Dermis blood vessel endothelial cell (primary cell): ENCODE measurements at places on chromosomes 2 and 18. TPM values are rescaled to one million over a fixed set of nuclear protein-coding genes. Genes with fewer than 3 reads are reported as not detected.

XIRP2 gene
- 0.23 TPM in 1 of 2 replicates, not detected in the other for total RNA-seq

MFSD6 gene
- total RNA-seq: 9.9 and 10.2 TPM in 2 replicates

C1QL2 gene
- not detected in 2 replicates for total RNA-seq

MAP3K19 gene
- total RNA-seq: not detected in 2 replicates

ANKRD29 gene
- 4.1 and 4.2 TPM in 2 replicates for total RNA-seq

CRYGC gene
- not detected in 2 replicates for total RNA-seq

MEP1B gene
- total RNA-seq: not detected in 2 replicates

DUSP11 gene
- total RNA-seq: 23.9 and 34.2 TPM in 2 replicates

CTAGE1 gene
- not detected in 2 replicates for total RNA-seq

WNT6 gene
- not detected in 2 replicates for total RNA-seq

UBR3 gene
- 60.6 and 72.8 TPM in 2 replicates for total RNA-seq

TP53I3 gene
- 63.2 and 88.3 TPM in 2 replicates for total RNA-seq

MYO5B gene
- 0.70 and 0.85 TPM in 2 replicates for total RNA-seq

ALLC gene
- not detected in 2 replicates for total RNA-seq

TCF7L1 gene
- 8.5 and 12.1 TPM in 2 replicates for total RNA-seq

RBFA gene
- total RNA-seq: 17.2 and 40.3 TPM in 2 replicates

ARHGEF4 gene
- 0.33 and 0.68 TPM in 2 replicates for total RNA-seq

MARCHF4 gene
- 1.5 TPM in 2 replicates for total RNA-seq

KCNIP3 gene
- 0.14 and 0.51 TPM in 2 replicates for total RNA-seq

IGFBP5 gene
- 0.65 and 6.1 TPM in 2 replicates for total RNA-seq

IL37 gene
- total RNA-seq: not detected in 2 replicates

IL18RAP gene
- not detected in 2 replicates for total RNA-seq

PSMA8 gene
- not detected in 2 replicates for total RNA-seq

STARD6 gene
- 0.09 TPM in 1 of 2 replicates, not detected in the other for total RNA-seq

CEP68 gene
- 38.5 and 44.4 TPM in 2 replicates for total RNA-seq

EVX2 gene
- total RNA-seq: not detected in 2 replicates

FAM124B gene
- total RNA-seq: 139 and 228 TPM in 2 replicates

BOK gene
- 88.1 and 99.4 TPM in 2 replicates for total RNA-seq

RTP5 gene
- total RNA-seq: not detected in 2 replicates

GAL3ST2 gene
- not detected in 2 replicates for total RNA-seq

CDK15 gene
- not detected in 2 replicates for total RNA-seq

KCTD18 gene
- total RNA-seq: 11.0 and 11.1 TPM in 2 replicates

FMNL2 gene
- 44.4 and 60.6 TPM in 2 replicates for total RNA-seq

KIAA2012 gene
- not detected in 2 replicates for total RNA-seq

SERPINB13 gene
- total RNA-seq: not detected in 2 replicates

FAHD2B gene
- total RNA-seq: 4.1 and 5.3 TPM in 2 replicates

CWC22 gene
- 17.0 and 24.0 TPM in 2 replicates for total RNA-seq

DSG4 gene
- not detected in 2 replicates for total RNA-seq

REEP1 gene
- 4.9 and 13.4 TPM in 2 replicates for total RNA-seq

ASB18 gene
- under 0.01 TPM in 1 of 2 replicates, not detected in the other for total RNA-seq

GLI2 gene
- 0.34 TPM in 1 of 2 replicates, not detected in the other for total RNA-seq

CACNB4 gene
- total RNA-seq: 0.14 and 0.17 TPM in 2 replicates

ARHGAP28 gene
- total RNA-seq: 4.3 and 7.9 TPM in 2 replicates

EFR3B gene
- total RNA-seq: 1.3 and 2.0 TPM in 2 replicates

TUBB8B gene
- 0.14 TPM in 1 of 2 replicates, not detected in the other for total RNA-seq

DHRS9 gene
- total RNA-seq: 0.19 TPM in 1 of 2 replicates, not detected in the other

GALNT5 gene
- total RNA-seq: under 0.01 and 0.09 TPM in 2 replicates

PAIP2B gene
- 1.5 and 1.9 TPM in 2 replicates for total RNA-seq

ACVR1C gene
- 0.17 TPM in 1 of 2 replicates, not detected in the other for total RNA-seq

CHRND gene
- total RNA-seq: not detected in 2 replicates

ZNF385B gene
- total RNA-seq: not detected in 2 replicates

NTSR2 gene
- total RNA-seq: not detected in 2 replicates

CMPK2 gene
- total RNA-seq: 0.84 and 1.9 TPM in 2 replicates

CABLES1 gene
- 38.5 and 43.3 TPM in 2 replicates for total RNA-seq

SEMA4C gene
- 39.7 and 40.3 TPM in 2 replicates for total RNA-seq
